DMS79 treated with DMSO at 0.1 percent for 48 hours (cell line): ENCODE measurements at places on chromosomes 16 and 17.

- DNase-seq = no peak
Observed at GRCh38 chr17:72863526-72864211, 228.8 kb downstream of the SLC39A11 start.

GRCh38 chr16:17270111-17270510 lies 200.6 kb downstream of the XYLT1 start:
- DNase-seq = no peak

GRCh38 chr17:39703913-39704312 lies 4.0 kb downstream of the ERBB2 start:
- no peak for DNase-seq

DNA sequence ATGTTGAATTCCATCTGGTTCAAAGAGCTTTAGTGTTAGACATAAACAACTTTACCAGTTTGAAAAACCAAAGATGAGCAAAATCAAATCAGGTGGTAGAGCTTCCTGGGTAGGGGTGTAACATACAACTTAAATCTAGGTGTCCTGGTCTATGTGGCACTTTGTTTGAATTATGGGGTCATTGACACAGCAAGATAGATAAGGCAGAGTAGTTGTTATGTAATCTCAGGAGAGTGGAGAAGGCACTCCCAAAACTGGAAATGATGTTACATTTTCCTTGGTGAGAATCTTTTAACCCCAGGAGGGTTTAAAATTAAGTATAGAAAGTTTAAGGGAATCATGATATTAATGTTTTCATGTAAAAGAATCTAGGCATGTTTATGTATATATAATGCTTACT lies 31.9 kb downstream of the CCDC42 start:
- no peak for DNase-seq

DNA sequence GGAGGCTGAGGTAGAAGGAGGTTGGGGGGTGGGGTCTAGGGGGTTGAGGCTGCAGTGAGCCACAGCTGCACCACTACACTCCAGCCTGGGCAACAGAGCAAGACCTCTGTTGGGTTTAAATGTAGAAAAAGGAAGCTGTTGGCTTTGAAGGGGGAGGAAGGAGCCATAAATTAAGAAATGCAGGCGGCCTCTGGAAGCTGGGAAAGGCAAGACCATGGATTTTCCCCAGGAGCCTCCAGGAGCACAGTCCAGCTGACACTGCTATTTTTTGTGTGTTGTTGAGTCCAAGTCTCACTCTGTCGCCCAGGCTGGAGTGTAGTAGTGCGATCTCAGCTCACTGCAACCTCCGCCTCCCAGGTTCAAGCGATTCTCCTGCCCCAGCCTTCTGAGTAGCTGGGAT lies 15.9 kb downstream of the LITAF start:
- no peak for DNase-seq

- DNase-seq = no peak
Observed at GRCh38 chr17:46832945-46833839, 14.7 kb upstream of the WNT3 start.
